Stimulated activated CD8-positive, alpha-beta memory T cell treated with anti-CD3 and anti-CD28 coated beads, Interleukin-7, amount 100 ng/mL, for 1 hour (primary cell): ENCODE measurements at places on chromosomes 2 and 18.
A peak's percentile ranks its signal among the peaks of the same experiment; 100 is the strongest.

- no peak for DNase-seq
Observed at GRCh38 chr2:8154936-8155335, 526.9 kb upstream of the ID2 start.

GRCh38 chr2:83340424-83340823, 1118.7 kb downstream of the SUCLG1 start:
- no peak for DNase-seq

DNA sequence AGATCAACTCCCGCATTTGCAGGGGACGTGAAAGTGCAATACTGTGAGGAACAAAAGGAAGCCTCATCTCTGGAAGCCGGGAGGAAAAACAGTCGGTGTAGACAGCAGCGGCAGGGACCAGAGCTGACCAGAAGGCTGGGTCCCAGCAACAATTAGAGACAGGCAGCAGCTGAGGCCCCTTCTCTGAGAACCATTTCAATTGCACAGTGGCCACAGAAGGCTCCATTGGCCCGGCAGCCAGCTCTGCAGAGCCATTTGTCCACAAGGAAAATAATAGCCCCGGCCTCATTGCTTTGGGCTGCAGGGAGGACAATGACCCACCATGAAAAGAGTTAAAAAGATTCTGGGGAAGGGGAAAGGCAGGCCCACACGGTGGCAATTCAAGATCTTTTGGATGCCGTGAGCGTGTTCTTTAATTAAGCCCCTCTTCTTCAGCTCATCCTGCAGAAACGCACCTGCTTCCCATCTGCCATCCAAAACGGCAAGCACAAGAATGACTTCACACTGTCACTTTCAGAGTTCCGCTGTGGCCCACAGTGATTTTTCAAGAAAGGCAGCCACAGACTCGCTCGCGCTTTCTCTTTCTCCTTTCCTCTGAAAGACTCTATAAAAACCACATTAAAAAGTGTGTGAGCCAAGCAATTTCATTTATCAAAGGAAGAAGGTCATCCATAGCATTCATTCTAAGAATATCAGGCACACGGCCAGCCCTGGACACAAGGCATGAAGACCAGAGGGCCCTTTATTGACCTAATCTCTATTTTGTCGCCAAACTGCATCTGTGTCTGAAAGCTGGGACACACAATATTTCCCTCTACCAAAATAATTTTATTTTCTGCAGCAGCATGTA, 293.6 kb downstream of the SOX11 start:
- no peak for DNase-seq

DNA sequence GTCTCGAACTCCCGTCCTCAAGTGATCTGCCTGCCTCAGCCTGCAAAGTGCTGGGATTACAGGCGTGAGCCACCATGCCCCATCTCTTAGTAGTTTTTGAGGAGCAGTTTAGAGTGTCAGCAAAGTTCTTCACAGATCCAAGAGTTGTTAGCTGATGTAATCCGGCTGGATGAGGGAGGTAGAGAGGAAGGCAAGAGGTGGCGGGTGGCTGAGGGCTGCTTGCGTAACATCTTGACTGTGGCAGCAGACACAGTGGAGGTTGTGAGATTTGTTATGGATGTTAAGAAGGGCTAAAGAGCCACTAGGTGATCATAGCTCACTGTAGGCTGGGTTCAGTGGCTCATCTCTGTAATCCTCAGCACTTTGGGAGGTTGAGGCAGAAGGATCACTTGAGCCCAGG, 19.5 kb upstream of the FAM136A start:
- no peak for DNase-seq

DNA sequence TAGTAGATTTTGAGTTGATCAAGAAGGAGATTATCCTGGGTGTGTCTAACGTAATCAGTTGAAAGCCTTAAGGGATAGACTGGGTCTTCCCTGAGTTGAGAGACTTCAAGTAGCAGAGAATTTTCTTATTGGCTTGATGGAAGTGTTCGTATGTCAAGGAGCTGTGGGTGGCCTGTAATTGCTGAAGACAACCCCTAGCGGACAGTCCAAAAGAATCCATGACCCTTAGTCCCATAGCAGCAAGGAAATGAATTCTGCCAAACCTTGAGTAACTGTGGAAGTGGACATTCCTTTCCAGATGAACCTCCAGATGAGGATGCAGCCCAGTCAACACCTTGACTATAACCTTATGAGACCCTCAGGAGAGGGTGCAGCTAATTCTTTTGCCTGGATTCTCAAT, 786.3 kb downstream of the SOCS6 start:
- no peak for DNase-seq

DNA sequence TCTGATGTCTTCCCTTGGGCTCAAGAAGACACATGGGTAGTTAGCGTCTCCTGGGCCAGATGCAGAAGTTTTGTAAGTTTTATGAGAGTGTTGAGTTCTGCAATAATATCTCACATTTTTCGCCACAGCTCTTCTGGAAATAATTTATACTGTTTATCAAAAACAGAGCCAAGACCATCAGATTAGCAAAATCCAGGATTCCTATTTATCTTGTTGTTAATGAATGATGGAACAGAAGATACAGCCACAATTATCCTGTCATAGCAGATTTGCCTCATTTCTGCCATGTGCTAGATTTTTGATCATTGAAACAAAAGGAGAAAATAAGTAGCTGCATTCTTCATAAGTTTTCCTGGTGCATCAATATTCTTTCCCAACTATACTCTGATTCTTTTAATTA, 1048.6 kb upstream of the KLHL29 start:
- no peak for DNase-seq

DNA sequence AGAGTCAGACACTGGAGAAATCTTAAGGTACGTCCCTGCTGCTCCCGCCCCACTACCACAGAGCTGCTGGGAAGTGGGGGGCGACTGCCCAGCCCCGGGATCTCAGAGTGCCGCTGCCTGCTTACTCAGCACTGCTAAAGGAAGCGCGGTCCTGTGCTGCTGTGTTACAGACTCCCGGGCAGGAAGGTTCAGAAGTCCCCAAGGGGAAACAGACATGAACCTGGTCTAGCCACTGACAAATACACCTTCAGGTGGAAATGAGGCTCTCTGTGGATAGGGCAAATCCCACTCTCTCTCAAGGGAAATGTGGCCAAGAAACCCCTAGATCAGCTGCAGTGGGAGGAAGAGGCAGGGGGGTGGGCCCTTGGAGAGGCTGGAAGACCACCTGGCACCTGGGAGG, 13.7 kb downstream of the MTERF4 start:
- DNase-seq, result no peak

DNA sequence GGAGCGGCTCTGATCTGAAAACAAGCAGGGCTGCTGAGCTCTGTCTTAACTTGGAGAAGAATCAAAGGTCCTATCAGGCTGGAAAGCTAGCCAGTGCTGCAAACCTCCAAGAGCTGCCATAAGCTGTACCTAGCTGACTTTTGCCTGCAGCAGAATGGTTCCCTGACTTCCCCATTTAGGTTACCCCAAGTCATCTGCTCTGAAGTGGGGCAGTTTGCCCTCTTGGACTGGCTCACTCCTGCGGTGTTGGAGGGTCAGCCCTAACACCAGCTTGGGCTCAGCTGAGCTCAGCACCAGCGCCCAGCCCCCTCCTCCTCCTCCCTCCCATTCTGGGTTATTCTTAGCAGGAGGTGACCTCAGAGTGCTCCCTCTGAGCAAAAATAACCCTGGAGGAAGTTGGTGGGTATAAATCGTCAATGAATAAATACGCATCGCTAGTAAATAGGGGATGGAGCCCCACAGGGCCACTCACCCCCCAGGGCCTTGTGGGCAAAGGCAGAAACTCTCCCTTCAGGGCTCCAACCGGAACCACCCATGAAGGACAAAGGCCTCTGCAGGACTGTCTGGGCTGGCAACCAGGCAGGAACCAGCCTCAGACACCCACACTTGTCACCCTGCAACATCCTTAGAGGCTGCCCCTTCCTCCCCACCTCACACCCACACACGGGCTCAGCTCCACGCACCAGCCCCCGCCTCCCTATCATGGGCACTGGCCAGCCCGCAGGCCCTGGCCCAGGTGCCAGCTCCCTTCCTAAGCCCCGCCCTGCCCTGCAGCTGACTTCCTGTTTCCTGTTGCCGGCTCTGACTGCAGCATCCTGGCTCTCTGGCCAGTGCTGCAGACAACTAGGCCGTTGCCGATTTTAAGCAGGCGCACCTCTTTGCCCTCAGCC, 46.9 kb downstream of the DNMT3A start:
- DNase-seq, result peak; percentile 49

DNA sequence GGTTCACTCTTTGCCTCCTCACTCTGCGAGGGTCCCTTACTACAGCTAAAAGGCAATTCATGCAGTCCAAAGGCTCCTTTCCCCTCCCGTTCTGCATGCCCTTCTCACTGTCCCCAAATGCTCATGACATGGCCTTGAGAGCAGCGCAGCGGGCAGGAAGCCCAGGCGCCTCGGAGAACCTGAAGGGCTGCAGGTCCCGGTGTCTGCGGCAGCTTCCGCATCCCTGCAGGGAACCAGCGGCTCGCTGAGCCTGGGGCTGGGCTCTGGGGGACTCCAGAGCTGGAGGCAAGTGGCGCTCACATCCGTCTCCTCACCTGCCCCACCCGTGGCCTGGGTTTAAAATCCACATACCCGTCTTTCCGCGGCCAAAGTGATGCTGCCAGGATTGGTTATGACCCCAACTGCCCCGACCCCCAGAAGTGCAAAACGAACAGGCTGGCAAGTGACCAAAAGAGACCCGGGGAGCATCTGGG, 462 bp upstream of the CIDEA start:
- DNase-seq, result no peak

DNA sequence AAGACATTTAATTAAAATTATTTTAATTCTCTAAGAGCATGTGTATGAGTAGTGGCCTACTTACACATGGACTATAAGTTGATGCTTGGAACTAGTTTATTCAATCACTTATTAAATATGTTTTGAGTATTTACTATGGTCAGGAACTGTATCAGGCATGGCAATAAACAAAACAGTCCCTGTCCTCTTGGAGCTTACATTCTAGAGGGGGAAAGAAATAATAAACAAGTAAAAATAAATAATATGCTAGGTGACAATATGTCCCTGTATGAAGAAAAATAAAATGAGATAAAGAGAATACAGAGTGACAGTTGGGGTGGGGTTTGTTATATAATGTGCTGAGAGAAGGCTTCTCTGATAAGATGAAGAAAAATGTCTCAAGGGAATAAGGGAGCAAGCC, 74.5 kb downstream of the MYO3B start:
- no peak for DNase-seq

- no peak for DNase-seq
Observed at GRCh38 chr18:25365242-25365641, 13.3 kb upstream of the ZNF521 start.

- no peak for DNase-seq
Observed at GRCh38 chr2:46040563-46041155, 256.5 kb upstream of the EPAS1 start.

DNA sequence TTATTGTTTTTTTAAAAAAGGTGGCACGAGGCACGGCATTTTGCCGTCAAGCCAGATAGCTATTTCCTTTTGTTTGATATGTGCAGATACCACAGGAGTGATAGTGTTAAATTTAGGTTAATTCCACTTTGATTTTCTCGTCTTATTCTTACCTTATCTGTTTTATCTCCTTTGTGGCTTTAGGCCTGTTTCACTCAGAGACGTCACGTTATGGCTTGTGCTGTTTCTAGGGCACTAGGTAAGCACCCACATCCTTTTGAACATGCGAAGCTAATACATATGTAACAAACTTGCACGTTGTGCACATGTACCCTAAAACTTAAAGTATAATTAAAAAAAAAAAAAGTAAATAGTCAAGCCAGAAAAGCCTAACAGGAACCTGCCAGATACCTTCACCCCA, 57.8 kb downstream of the C18orf63 start:
- peak; percentile 15 for DNase-seq
